T47D (cell line): ENCODE measurements at places on chromosomes 6 and 20.

DNA sequence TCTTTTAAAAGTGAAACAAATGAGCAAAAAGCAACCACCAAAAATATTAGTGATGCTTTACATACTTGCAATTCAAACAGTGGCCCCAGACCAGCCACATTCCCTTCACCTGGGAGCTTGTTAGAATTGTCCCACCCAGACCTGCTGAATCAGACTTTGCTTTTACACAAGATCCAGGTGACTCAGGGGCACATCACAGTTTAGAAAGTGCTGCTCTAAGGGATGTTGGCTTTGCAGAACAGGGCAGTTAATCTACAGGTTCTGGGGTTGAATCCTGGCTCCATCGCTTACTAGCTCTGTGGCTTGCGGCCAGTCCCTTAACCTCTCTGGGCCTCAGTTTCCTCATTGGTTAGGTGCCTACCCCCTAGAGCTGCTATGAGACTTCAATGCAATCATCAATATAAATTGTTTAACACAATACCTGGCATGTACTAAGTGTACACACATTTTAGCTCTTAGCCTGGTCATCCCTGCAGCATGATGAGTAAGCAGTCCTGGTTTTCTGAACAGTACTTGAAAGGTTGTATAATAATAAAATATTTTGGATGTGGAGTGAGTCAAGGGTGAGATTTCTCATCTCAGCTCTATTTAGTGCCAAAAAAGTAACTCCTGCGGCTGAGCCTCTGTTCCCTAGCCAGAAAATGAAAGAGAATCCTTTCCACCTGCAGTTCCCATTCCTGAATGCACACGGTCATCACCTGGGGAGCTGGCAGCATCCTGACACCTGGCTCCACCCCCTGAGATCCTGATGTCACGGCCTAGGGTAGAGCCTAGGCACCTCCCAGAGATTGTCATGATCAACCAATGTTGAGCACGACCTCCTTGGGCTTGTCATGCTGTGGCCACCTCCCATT, 162.7 kb downstream of the ANKRD60 start:
- no peak for DNase-seq

DNA sequence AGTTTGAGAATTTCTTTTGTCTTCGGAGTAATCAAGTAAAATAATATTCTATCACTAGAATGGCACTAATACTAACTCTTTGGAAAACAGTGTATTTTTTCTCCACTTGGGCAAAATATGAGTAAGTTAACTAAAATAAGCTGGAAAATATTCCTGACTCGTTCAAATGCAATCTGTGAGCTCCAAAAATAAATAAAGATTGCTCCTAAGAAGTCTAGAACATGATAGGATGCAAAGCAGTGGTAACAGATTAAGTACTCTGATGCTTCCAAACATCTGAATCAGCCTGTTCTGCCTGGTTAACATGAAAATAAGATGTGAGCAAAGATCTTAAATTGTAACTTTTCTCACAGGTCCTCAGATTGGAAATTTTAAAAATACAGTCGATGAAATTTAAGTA, 285.1 kb upstream of the ID4 start:
- DNase-seq = no peak

DNA sequence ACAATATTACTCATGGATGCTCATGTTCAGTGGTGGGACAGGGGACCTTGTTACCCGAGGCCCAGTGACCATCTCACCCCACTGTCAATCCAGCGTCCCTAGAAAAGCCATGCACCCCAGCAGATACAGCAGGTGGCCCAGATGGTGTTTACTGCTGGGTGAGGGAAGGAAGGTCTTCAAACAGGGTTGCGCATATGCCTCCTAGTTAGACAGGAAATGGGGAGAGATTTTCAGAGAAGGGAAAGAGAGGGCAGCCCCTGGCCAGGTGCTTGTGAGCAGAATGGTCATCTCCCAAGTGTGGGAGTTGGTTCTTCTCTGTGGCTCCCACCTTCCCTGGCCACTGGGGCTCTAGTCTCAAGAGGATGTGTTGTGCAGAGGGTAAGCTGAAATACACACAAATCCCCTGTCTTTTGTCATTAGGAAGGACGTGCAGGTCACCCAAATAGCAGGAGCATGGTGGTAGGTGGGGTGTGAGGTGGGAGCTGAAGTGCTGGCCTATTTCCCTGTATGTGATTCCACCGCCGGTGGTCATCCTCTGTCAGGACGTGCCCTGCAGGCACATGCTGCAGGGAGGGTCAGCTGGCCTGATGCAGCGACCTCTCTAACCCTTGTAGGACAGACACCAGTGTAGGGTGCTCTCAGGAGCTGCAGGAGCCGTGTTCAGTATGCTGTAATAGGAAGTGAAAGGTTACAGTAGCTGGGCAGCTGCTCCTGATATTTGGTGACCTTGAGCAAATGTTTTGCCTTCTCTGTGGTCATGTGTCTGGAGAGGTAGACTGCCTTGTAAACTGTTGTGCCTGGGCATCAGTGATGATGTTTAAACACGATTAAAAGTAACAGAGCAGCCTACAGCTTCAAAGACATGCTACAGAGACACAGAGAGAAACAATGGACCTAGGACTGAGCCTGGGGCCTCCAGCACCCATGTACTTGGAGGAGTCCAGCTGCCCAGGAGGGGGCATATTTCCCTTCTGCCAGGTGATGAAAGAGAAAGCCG, 3.2 kb upstream of the CST3 start:
- no peak for DNase-seq

DNA sequence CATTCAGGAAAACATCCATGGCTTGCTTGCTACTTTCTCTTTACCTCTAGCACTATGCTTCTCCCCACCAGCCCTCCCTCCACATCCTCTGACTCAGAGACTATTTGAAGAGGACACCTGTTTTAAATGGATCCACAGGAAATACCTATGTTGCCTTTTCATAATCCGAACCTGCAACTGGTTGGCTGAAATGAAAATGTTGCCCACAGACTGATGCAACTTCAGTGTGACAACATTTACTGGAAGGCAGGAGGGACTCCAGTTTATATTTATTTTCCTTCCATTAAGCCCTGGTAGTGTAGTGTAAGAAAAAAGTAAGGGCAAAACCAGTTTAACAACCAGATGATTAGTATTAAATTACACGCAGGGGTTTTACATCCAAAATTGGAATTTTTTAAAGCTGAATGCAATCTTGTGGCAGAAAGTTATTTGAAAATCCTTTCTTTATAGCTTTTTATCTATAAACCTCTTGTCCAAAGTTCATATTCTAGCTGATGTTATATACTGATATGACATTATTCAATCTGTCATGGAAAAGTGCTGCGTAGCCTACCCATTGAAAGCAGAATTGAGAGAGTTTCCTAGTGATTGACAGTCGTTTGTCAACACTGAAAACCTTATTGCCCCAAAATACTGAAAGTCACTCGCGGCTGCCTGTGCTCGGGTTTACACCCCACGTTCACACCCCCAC, 881 bp upstream of the AIG1 start:
- no peak for DNase-seq

GRCh38 chr20:44856442-44856841, 29.1 kb upstream of the YWHAB start:
- no peak for DNase-seq

DNA sequence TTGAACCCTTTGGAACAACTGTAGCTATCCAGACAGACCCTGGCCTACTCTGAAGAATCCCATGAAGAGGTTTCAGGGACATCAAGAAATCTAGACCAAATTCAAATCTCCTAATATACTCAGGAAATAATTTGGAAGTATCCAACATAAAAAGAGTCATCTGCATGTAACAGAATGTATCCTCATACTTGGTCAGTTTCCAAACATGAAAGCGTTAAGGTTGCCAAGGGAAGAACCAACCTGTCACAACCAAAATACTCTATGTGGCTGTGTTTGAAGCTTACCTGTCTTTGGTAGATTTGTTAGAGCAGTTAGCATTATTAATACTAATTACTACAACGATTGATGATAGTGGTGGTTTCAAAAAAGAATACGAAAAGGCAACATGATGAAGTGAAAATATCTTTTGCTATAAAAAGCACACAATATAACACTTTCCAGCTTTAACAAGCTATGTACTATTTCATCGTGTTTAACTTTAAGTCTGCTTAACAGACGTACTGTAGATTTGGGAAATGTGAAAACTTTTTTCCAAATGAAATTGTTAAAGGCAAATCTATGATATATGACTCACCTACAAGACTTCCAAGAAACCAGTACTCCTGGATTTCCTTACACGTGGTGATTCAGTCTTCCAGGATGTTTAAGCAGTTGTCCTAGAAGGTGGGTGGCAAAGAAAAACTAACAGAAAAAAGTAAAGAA, 46.6 kb upstream of the ENPP1 start:
- DNase-seq = no peak

GRCh38 chr6:16482702-16483314, 244.4 kb downstream of the GMPR start:
- DNase-seq = no peak
